ENCODE measurements at places on chromosomes 6 and 20. TPM values are rescaled to one million over a fixed set of nuclear protein-coding genes. Genes with fewer than 3 reads are reported as not detected.

ACTR5 gene
- 18.9 TPM for polyA plus RNA-seq

DNA sequence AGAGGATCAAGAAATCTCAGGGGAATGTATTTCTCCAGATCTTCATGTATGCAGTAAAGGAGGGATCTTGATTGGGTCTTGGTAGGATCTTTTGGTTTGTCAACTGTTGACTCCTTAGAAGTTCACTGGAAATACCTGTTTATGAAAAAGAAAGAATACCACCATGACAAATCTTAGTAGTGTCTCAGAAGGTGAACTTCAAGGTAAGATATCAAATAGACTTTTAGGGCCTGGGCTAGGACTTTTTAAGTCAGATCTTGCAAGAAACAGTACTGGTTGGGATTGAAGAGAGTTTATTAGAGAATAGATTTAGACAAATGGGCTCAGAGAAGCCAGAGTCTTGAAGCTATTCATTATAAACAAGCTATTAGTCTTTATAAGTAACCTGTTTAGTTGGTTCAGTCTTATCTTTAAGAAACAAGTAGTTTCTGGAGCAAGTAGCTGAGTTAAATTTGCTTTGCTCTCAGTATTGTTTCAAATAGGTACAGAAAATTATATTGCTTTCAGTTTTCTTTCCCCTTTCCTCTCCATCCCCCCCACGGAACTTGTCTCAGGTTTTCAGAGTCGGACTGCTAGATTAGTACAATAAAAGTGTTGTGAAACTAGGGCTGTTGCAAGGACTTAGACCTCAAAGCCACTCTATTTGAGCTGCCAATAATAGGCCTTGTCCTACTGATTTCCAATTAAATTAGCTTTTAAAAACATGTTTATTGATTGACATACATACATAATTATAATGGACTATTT, 529.1 kb upstream of the CITED2 start:
- DNase-seq, result no peak

TPX2 gene
- 74.6 TPM for polyA plus RNA-seq

PHF20 gene
- polyA plus RNA-seq, result 76.1 TPM

GRCh38 chr20:19750101-19750606, 7.9 kb upstream of the RIN2 start:
- no peak for DNase-seq

GRCh38 chr6:1123386-1124375, 188.2 kb upstream of the FOXQ1 start:
- DNase-seq, result peak; percentile 23

GTSF1L gene
- polyA plus RNA-seq, result 244 TPM

- no peak for DNase-seq
Observed at GRCh38 chr20:34951252-34951651, 4.4 kb downstream of the GSS start.

- DNase-seq, result no peak
Observed at GRCh38 chr6:79335133-79335674, 100.7 kb upstream of the HMGN3 start.

- DNase-seq, result peak; percentile 88
Observed at GRCh38 chr6:16332175-16332542, 93.8 kb downstream of the GMPR start.

- no peak for DNase-seq
Observed at GRCh38 chr6:39835821-39836295, 43.7 kb downstream of the DAAM2 start.

- no peak for DNase-seq
Observed at GRCh38 chr20:55446301-55446700, 559.0 kb downstream of the CBLN4 start.

DNA sequence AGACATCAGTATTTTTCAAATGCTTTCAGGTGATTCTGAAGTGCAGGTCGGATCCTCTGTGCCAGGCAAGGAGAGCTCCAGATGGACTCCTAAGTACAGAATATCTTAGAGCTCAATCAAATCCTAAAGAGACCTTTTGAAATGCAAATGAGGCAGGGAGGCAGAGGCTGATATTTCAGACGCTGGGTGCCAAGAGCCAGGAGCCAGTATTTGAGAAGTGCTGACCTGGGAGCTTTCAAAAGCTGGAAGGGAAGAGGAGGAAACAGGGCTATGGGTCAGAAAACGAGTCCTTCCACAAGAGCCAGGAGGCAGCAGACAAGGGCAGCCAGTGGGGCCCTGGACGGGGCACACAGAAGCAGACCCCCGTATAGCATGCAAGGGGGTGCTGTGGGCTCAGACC, 46.1 kb upstream of the DSN1 start:
- peak; percentile 37 for DNase-seq

- no peak for DNase-seq
Observed at GRCh38 chr6:64085126-64085525, 449.5 kb downstream of the PHF3 start.

RUNX2 gene
- polyA plus RNA-seq, result 6.0 TPM

- DNase-seq, result no peak
Observed at GRCh38 chr6:17059850-17060249, 42.0 kb upstream of the STMND1 start.

GRCh38 chr6:235763-236360, 56.4 kb upstream of the DUSP22 start:
- no peak for DNase-seq

MEI4 gene
- polyA plus RNA-seq, result 6.9 TPM

Data from testis (tissue), 5 donors.